Lower leg skin (tissue), 4 donors: ENCODE measurements at places on chromosomes 4 and X.

- no peak for DNase-seq
Measured at GRCh38 chrX:151359931-151360871, 36.8 kb upstream of the VMA21 start.

- DNase-seq = no peak
Measured at GRCh38 chrX:38634665-38635064, 73.3 kb downstream of the TSPAN7 start.

DNA sequence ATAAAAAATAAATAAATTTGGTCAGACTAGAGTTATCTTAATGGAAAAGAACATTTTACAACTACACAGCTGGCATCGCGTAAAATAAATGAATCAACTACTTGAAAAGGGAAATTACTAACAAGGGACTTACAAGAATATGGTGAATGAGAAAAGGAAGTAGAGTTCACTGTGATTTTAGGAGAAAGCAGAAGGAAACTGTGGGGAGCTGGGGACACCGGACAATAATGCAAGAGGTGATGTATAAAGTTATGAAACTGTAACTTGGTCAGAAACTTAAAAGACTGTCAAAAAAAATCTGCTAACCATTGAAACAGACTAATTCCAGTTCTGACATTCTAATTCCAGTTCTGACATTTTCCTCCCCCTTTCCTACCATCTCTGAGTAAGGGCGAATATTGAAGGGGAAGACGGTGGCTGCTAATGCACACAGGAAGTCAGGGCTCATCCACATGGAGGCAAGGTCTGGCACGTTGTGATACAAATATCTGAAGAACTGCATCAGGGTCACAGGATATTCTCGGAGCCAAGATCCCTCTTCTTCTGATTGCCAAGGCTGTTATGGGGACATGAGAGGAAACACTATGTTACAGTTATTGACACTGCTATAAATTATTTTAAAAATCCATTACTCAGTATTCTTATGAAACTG lies 170.5 kb downstream of the CDS1 start:
- DNase-seq = no peak

GRCh38 chrX:41192880-41193279 lies 107.6 kb downstream of the USP9X start:
- DNase-seq = no peak

DNA sequence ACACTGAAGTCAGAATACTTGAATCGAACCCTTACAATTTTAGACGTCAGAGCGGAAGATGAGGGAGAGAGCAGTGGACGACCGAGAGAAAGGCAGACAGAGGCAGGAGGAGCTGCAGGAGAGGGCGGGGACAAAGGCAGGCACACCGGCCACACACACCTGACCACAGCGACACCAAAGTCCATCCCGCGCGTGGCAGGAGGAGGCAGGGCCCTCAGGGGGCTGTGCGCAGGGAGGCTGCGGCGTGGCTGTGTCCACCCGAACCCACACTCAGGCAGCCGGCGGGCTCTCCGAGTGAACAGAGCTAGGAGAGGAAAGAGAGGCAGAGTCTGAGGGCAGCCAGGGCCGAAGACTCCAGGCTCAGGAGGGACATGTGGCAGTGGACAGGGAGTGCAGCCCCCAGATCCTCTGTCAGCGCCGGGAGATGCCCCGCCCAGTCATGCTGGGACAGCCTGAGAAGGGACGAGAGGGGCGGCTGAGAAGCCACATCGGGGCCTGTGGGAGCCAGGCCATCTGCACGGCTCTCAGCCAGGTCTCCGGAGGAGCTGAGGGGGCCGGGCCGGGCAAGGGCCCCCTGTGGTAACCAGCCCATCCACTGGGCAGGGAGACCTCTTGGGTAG lies 20.1 kb downstream of the GAK start:
- DNase-seq = no peak

DNA sequence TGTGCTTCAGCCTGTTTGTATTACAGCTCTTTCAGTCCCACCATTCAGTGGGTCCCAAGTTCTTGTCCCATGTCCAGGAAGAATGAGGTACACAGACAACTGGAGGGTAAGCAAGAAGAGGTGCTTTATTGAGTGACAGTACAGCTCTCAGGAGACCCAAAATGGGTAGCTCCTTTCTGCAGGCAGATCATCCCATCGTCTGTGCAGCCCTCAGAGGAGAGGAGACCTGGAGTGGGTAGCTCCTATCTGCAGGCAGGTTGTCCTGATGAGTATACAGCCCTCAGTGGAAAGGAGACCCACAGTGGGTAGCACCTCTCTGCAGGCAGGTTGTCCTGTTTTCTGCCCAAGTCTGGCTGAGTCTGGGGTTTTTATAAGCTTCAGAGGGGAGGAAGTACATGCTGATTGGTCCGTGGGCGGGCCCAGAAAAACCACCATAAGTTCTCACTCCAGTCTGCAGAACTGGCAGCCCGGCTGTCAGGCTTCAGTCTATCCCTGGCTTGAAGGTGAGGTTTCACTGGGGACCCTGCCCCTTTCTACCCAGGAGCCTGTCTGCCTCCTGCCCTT lies 18.0 kb downstream of the GRK4 start:
- no peak for DNase-seq

DNA sequence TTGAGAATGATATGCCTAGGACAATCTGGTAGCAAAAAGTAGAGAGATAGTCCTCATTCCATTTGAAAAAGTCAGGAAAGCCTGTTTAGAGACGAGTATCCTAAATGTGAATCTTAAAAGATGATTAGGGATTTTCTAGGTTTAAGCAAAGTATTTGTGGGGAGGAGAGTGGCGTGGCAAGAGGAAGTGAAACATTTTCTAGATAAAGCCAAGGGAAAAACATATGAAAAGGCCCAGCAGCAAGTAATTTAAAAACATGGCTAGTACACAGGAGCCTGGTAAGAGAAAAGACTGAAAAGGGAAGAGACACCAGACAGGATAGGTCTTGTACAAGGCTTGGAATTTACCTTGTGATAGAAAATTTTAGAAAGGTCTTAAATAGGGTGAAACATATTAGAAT lies 45.9 kb downstream of the CORIN start:
- DNase-seq = no peak

- no peak for DNase-seq
Measured at GRCh38 chr4:98199247-98199646, 56.0 kb upstream of the STPG2 start.

GRCh38 chr4:106494066-106494465 lies 125.5 kb upstream of the GIMD1 start:
- no peak for DNase-seq

- no peak for DNase-seq
Measured at GRCh38 chr4:47715716-47716416, 122.0 kb downstream of the CORIN start.

- DNase-seq = no peak
Measured at GRCh38 chrX:46204721-46205422, 340.3 kb downstream of the ZNF674 start.

DNA sequence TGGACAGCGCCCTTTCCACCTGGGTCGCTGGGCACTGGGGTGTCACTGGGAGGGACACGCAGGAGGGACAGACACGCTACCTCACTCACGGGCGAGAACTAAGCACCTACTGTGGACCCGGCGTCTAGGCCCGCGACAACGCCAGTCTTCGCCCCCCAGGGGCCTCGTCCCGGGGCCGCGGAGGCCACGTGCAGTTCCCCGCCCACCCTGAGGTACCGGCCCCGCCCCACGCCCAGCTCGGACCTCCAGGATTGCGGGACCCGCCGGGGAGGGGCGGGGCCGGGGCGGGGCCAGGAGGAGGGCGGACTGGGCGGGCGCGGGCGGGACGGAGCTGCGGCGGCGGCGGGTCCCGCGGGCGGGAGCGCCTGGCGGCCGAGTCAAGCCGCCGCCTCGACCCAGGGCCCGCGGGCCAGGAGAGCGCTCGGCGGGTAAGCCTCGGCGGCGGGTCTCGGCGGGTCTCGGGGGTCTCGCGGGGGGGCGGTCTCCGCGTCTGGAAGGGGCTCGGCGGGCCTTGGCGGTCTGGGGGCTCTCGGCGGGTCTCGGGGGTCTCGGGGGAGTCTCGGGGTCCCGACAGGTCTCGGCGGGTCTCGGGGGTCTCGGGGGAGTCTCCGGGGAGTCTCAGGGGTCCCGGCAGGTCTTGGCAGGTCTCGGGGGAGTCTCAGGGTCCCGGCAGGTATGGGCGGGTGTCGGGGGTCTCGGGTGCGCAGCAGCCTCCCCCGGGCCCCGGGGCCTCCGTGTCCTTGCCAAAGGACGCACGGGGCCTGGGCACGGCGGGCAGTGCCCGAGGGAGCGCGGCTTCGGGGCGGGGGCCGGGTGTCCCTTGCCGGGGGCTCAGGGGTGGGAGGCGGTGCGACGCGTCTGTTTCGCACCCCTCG lies at the start of gene SH3BP2:
SH3BP2 (plus strand) TSS at position 375 of the 875 bp plus-strand sequence. CDS start 27,533 bp downstream, outside the sequence.
- DNase-seq = peak; percentile 68

DNA sequence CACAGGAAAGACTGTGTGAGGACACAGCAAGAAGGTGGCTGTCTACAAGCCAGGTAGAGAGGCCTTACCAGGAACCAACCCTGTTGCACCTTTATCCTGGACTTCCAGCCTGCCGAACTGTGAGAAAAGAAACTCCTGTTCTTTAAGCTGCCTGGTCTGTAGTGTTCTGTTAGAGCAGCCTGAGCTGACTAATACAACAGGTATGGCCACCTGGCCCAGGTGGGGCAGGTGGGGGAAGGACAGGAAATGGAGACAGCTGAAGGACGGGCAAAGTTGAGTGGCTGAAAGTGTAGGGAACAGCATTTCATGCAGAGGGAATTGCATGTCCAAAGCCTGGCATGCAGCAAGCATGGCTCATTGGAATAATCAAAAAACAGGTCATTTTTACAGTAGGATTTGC lies 35.1 kb downstream of the CYTL1 start:
- DNase-seq = no peak

DNA sequence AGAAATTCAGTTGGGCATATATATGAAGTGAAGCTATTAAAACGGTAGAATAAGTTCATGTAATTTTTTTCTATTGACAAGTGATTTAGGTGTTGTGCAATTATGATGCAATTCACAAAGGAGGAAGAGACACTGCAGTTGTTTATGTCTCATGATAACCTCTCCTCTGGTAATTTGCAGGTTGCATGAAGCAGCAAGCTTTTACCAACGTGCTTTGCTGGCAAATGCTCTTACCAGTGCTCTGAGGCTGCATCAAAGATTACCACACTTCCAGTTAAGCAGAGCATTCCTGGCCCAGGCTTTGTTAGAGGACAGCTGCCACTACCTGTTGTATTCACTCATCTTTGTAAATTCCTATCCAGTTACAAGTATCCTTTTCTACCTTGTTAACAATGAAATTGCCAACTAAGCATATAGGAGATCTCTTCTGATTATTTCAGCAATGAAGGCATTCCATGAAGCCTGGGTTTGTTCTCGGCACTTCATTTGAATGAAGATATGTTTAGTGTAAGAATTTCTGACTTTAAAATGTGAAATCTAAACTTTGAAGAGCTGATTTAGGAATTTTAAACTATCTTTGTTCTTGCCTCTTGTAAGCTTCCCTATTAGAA lies 3.9 kb downstream of the TMEM33 start:
- peak; percentile 42 for DNase-seq

DNA sequence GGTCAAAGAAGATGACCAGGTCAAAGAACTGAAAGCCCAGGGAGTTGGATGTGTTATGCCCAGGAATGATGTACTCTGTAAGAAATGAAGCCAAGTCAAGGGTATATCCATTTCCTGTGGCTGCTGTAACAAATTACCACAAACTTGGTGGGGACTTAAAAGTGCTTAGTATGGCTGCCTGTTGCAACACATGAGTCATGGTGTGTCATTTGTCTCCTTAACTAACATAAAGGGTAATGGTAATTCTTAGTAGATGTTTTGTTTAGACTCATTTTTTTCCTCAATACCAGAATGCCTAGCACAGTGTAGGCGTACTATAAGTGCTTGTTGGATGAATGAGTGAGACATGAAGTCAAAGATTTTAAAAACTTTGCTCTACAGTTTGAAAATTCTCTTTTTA lies 45.7 kb downstream of the SYTL5 start:
- DNase-seq = no peak

DNA sequence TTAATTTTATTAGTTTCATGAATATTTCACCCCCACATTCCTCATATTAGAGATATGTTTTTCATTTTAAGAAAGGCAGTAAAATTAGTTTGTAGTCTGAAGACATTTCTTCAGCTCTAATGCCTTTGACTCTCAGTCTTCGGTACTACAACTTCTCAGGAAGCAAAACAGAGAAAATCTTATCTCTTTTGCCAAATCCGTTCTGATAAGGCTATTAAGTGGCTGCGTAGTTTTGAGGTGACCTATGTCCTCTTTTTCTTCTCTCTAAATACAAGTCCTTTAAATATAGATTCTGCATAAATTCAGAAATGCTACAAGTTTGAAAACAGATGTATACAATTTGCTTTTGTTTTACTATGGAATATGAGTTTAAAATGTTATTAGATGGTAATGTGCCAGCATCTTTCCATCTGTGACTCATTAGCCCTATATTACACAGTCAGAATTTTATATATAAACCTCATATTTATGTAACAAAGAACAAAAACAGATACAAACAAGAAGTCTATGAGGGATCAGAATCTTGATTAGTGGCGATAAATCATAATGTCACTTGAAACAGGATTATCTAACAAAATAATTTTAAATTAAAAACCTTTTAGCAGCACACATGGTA lies 181.2 kb upstream of the ETNPPL start:
- DNase-seq = no peak

- DNase-seq = no peak
Measured at GRCh38 chrX:31604629-31605221, 532.9 kb upstream of the FTHL17 start.

DNA sequence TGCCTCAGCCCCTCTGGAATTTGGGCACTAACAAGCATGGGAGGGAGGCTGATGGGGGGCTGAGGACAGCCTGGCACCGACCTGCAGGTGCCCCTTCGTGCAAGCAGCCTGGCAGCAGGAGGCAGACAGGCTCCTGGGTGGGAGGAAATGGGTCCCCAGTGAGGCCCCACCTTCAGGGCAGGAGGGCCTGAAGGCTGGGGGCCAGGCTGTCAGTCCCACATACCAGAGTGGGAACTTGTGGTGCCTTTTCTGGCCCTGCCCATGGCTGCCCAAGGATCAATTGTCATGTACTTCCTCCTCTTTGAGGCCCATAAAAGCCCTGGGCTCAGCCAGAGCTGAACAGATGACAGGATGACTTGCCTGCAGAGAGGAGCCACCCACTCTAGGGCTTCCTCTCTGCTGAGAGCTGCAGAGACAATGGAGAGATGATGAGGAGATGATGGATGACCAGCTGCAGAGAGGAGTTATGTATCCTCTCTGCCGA lies 141.0 kb downstream of the PDHA2 start:
- DNase-seq = no peak

- no peak for DNase-seq
Measured at GRCh38 chrX:8192276-8192675, 21.2 kb upstream of the VCX2 start.

DNA sequence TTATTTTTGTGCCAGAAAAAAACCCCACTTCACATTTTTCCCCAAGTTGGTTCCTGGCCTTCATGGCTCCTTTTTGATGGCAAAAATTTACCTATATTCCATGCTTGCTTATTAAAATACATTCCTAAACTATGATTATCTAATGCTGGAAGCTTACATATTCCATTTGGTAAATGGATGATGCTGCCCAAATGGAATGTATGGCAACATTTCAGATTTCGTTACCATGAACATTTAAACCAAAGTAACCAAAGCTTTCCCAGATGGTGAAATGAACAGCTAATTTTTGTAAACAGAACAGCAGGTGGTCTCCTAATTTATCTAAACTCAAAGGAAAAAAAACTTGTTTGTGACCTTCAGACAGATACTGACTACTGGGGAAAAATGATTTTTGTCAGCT lies 110.8 kb upstream of the TEX13A start:
- no peak for DNase-seq
